Left hindlimb (tissue), 1 donor: ENCODE measurements at places on chromosomes 6 and 20.

DNA sequence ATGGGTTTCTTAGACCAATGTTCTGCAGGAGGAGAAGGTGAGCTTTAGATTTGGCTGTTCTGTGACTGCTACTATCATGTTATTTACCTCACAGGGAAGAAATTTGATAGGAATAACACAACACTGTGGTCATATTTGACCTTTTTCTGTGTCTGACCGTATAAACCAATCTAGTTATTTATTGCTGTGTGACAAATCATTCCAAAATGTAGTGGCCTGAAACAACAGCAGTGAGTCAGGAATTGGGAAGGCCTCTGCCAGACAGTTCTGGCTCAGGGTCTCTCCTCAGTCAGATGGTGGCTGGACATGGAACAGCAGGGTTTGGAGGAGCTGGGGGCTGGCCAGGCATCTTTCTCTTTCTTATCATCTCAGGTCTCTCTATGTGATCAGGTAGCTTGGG, 33.0 kb downstream of the RIPOR2 start:
- DNase-seq = no peak

GRCh38 chr6:9937031-9937763, 477.7 kb downstream of the TFAP2A start:
- DNase-seq = no peak

GRCh38 chr6:132085731-132086130, 134.6 kb upstream of the CCN2 start:
- no peak for DNase-seq

DNA sequence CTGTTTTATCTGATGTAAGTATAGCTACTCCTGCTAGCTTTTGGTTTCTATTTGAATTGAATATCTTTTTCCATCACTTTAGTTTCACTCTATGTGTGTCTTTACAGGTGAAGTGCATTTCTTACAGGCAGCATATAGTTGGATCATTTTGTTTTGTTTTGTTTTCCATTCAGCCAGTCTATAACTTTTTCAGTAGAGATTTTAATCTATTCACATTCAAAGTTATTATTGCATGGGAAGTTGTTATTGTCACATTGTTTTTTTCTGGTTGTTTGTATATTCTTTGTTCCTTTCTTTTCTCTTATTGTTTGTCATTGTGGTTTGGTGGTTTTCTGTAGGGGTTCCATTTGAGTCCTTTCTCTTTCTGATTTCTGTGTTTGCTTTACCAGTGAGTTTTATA, 151.2 kb downstream of the PDE10A start:
- DNase-seq = no peak

GRCh38 chr20:62685781-62686555, 22.7 kb upstream of the NTSR1 start:
- no peak for DNase-seq

- no peak for DNase-seq
Observed at GRCh38 chr6:132612449-132613108, 11.5 kb downstream of the TAAR2 start.

GRCh38 chr20:22106308-22106938, 401.0 kb downstream of the PAX1 start:
- DNase-seq = no peak

DNA sequence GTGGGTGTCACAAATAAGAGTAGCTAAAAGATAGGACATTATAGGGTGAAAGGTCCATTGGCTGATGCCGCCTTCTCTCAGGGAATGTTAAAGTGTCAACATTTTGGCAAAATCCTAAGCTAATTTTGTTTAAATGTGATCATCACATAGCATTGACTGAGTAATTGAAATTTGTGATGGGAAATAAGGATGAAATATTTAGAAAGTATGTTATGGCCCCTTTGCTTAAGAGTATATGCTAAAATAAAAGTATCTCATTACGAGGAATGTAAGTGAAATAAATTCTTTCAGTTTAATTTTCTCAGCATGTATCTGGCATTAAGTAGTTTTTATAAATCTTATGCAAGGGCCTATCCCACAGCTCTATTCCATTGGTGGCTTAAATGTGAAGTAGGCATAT, 229.2 kb downstream of the PRL start:
- DNase-seq = no peak

DNA sequence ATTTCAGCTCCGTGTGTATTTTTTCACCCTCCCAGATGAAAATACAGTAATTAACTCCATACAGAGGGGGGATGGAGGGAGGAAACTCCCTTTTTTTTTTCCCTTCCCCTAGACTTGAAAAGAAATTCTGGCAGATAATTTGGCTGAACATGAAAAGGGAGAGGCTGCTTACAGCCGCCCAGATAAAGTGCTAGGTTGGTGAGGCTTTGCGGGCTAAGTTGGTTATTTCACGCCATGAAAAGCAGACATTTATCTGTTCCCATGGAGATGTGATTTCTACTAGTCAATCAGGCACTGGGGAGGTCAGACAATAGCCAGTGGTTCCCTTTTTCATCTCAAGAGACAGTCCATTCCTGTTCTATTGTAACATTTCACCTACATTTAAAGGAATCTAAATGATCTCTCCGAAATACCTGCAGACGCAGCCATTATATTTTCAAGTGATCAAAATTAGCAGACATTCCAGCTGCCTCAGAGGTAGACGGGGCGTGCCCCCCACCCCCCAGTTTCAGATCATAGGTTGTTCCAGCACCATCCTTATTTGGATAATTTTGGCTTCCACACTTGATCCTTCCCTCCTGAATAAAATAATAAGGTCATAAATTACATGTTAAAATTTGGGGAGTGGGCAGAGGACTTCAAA, 143.9 kb upstream of the ZNF217 start:
- DNase-seq = no peak

- DNase-seq = peak; percentile 81
Observed at GRCh38 chr6:53651205-53651763, 14.3 kb downstream of the KLHL31 start.

DNA sequence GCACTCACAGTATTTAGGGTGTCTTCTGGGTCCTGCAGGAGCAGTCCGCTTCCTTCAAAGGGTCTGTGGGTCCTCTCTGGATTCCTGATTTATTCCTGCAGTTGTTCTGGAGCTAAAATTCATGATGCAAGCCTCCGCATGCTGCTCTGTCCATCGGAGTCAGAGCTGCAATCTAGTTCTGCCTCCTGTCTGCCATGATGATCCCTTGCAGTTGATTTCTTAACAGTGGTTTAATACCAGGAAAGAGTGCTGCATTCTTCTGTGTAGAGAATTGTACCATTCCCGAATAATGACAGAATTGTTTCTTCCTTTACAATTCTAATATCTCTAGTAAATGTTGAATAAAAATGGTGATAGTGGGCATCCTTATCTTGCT, 72.0 kb upstream of the B3GAT2 start:
- DNase-seq = no peak

DNA sequence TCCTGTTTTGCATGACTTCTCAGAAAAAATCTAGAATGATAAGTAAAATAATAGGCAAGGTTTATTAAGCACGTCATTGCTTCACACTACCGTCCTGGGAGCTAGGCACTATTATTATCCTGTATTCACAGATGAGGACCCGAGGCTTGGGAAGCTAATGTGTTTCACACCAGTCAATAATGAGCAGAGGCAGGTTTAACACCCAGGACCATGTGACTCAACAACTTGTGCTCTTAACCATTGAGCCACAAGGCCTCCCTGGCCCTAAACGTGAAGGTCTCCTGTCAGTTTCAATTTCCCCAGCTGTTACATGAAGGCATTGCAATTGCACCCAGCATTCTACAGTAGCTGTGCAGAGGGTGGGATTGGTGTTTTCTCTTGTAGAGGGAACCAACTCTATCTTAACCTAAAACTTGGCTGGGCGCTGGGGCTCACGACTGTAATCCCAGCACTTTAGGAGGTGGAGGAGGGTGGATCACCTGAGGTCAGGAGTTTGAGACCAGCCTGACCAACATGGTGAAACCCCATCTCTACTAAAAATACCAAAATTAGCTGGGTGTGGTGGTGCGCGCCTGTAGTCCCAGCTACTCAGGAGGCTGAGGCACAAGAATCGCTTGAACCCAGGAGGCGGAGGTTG, 191.2 kb downstream of the BCAS1 start:
- DNase-seq = no peak

- DNase-seq = no peak
Observed at GRCh38 chr20:671252-672030, 4.2 kb downstream of the SCRT2 start.

DNA sequence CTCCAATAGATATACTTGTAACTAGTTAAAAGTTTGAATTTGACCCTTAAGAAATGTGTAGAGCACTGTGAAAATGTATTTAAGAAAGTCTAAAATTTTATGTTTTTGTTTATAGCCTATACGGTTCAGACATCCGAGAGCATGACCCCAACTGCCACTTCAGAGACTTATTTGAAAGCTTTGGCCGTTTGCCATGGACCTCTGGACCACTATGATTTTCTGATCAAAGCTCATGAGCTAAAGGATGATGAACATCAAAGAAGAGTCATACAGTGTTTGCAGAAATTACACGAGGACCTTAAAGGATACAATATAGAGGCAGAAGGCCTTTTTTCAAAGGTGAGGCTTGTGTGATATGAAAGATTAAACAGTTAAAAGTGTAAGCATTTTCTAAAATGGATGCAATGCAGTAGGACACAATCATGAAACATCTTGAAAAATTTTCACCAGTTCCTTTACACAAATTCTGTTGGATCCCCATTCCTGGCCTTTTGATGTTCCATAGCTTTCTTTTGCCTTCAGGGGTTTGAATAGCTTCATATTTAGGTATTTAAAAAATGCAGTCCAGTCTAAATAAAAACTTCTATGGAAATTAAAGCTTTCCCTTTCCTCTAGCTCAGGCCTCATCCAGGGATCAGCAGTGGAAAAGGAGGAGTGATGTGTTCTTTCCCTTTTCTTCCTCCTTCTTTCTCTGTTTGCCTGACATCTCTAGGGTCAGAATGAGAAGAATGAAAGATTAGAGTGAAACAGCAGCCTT, 29.0 kb downstream of the AFG1L start:
- no peak for DNase-seq

GRCh38 chr20:35461620-35462019, 6.2 kb downstream of the CEP250 start:
- no peak for DNase-seq

DNA sequence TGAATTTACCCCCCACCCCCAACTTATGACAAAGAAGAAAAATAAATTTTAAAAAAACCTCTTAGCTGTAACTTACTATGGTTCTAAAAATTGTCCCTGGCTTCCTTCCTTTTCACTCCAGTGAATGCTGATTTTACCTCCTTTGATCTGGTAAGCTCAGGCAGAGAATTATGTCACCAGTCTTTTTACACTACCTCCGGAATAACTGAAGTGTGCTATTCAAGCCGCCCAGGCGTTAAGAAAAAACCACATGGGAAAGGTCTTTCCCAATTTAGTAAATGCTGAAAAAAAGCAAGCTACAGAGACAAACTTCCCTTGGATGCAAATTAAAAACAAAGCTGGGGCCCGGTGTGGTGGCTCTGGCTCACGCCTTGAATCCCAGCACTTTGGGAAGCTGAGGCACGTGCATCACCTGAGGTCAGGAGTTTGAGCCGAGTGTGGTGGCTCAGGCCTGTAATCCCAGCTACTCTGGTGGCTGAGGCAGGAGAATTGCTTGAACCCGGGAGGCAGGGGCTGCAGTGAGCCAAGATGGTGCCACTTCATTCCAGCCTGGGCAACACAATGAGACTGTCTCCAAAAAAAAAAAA, 12.4 kb downstream of the SNX5 start:
- DNase-seq = no peak

DNA sequence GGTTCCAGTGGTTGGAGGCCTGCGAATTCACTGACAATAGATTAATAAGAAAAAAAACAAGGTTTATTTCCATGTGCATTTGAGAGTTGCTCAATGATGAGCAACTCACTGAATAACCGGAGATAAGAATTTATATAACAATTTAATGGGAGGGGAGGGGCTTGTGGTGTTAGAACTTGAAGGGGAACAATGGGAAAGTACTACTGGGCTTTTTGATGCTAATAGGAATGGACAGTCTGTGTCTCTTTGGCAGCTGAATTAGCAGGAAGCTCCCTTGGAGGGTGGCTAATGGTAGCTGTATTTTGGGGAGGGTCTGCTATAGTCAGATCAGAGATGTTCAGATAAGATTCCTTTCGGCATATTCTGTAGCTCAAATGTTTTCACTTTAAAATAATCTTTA, 62.4 kb upstream of the GMDS start:
- no peak for DNase-seq

DNA sequence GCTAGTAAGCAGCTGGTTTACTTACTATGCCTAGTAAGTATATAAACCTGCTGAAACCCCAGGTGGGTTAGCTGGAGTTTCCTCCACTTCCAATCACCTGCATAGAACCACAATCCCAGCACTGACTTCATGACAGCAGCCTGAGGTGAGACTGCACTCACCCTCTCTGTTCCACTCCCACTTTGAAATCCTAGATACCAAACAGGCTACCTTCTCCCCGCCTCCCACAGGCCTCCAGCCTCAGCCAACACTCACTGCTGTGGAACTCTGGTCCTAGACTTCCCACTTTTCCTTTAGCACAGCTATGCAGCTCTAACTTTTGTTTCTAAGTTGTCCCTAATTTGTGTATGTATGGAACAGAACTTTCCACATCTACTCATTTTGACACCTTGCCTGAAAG, 149.7 kb upstream of the ARID1B start:
- no peak for DNase-seq

DNA sequence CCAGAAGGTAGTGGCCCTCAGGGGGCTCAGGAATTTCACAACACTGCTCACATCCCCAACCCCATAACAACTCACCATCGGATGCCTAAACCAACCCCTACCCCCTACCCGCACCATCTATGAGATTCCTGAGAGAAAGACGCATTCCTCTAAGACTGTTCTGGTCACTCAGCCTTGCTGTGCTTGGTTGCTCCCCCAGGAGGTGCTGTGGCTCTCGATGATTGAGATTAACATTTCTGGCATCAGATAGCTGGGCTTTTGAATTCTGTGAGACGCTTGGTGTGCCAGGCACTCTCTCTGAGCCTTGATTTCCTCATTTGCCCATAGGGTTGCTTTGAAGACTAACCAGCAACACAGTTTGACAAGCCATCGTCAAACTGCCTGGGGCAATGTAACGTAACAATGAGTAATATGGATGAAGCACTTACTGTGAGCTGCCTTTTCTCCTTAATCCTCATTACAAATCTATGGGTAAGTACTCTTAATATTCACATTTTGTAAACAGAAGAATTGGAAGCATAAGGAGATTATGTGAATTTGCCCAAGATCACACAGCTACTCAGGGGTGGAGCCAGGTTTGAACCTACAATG, 978 bp downstream of the WFDC6 start:
- no peak for DNase-seq

DNA sequence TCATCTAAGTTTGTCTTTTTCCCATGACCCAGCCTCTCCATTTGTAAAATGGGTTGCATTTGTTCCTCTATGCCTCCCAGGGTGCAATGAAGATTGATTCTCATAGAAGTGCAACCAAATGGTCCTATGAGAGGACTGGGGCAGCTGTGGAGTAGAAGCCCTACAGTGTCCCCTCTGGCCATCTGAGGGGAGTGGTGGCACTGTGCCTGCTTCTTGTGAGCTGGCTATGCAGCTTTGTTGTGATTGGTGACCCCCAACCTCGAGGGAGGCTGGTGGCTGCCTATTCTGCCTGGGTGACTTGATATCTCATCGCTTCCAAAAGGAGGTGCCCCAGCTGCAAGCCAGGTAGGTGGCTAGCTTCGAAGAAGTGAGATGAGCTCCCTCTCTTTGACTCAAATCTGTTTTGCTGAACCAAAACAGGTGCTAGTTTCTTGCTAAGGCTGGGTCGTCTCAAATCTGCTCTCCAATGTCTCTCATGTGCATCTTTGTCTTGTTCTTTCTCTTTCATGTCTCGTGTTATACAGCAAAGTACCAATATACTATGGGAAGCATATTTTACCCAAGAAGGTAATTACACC, 33.9 kb downstream of the TXLNB start:
- no peak for DNase-seq

- DNase-seq = peak; percentile 41
Observed at GRCh38 chr6:14883921-14884320, 361.9 kb upstream of the JARID2 start.

GRCh38 chr6:71044753-71045152, 87.9 kb upstream of the B3GAT2 start:
- DNase-seq = no peak
